ENCODE measurements at places on chromosomes 2 and 18.
A peak's percentile ranks its signal among the peaks of the same experiment; 100 is the strongest.

- DNase-seq = no peak
Observed at GRCh38 chr2:105683011-105683492, 61.7 kb upstream of the NCK2 start.

- DNase-seq = no peak
Observed at GRCh38 chr18:35050028-35050546, 8.9 kb downstream of the MAPRE2 start.

DNA sequence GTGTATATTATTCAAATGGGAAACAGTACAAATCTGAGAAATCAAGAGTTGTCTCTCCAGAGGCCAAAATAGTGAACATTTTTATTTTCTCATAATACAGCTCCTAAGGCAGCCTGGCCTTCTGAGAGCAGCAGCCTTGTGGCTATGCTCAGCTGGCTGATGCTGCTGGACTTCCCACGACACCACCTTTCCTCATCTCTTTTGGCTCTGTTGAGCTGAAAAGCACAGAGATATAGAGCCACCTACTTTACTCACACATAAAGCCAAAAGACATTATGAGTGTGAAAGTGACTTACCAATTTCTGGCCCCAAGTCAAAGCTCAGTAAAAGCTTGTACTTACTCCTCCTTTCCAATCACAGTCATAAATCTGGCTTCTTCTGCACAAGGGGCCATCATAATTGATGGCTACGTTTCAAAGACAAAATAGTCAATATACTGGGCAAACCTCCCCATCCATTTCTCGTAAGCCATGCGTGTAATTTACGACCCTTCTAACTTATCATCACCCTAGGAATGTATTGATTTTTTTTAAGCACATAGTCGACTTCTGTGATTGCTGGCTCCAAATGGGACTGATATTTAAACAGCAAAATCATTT, 18.6 kb upstream of the REG3A start:
- DNase-seq = no peak

GRCh38 chr2:134367213-134367612, 113.3 kb downstream of the MGAT5 start:
- no peak for DNase-seq

DNA sequence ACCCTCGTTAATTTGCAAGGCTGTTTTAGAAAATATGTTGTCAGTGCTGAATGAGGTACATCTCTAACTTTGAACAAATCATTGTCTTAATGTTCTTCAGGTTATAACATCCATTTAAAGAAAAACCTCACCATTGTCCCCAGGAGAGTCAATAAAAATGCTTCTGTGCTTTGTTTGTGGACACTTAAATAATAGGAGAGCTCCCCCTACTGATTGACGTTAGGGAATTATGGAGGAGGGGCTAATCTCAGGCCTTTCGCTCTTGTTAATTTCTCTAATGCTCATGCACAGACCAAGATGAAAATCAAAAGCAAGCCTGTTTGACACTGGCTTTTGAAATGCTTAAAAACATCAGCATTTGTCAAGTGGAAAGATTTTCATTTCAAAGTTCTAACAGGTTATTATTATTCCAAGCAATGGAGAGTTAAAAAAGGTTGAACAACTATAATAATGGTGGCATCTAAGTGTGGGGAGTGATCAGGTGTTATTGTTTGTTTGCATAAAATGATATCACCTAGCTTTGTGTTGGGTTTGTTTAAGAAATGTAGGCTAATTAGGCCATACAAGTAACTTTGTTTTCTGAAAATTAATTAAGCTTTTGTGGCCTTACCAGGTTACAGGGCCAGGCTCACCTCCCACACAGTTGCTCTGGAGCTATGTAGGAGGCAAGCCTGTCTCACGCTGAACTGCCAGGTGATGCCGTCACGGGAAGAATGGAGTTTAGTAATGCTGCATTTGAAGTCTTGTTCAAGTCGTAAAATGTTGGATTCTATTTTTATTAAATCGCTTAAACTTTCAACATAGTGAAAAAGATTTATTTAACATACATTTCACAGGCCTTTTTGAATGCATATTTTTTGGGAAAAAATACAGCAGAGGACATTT, 51.7 kb upstream of the SMIM21 start:
- DNase-seq = peak; percentile 58

- DNase-seq = no peak
Observed at GRCh38 chr2:80351231-80351630, 46.7 kb upstream of the LRRTM1 start.

All from A673 (cell line).